ENCODE measurements at places on chromosomes 12 and 14. TPM values are rescaled to one million over a fixed set of nuclear protein-coding genes. Genes with fewer than 3 reads are reported as not detected.

The PTGER2 gene
- 10.3 TPM for total RNA-seq

- H3K27me3 ChIP-seq = no peaks in the 10 kb centered on the region
- peaks cover 32% of the 10 kb centered on the region for H3K4me1 ChIP-seq
- DNase-seq = no peak
- no peak overlapping the region for H3K4me3 ChIP-seq
- H3K27ac ChIP-seq = no peak overlapping the region
These were observed 113.1 kb upstream of the OVCH1 start for GRCh38 chr12:29610473-29611170.

The IL22 gene
- not detected for total RNA-seq

The FAM234B gene
- total RNA-seq = 11.0 TPM

- no peak overlapping the region for H3K27ac ChIP-seq
- no peaks in the 10 kb centered on the region for H3K27me3 ChIP-seq
- H3K4me1 ChIP-seq = no peaks in the 10 kb centered on the region
- DNase-seq = no peak
- no peak overlapping the region for H3K4me3 ChIP-seq
These were observed 34.9 kb downstream of the PDE3A start for GRCh38 chr12:20403230-20403629.

DNA sequence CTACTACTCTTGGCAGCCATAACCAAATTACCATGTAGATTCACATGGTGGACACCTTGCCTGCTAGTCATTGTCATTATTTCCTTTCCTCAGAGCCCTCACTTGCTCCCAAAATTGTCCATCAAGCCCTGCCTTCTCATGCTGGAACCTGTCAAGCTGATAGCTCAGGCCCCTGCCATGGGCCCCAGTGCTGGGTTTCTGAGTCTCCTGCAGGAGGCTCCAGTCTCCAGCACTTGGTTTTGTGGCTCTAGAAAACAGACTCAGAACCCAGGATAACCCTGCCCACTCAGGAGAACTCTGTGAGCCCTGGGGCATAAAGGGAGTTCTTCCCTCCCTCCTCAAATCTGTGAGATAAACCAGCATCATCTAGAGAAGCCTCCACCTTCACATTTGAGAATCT is 10.8 kb downstream of the KRT71 start:
- H3K4me3 ChIP-seq = no peak overlapping the region
- no peak for DNase-seq
- H3K4me1 ChIP-seq = peaks cover 55% of the 10 kb centered on the region

The POU6F1 gene
- 16.5 TPM for total RNA-seq

GRCh38 chr12:122669397-122670070 is 33.6 kb downstream of the HCAR2 start:
- no peaks in the 10 kb centered on the region for H3K36me3 ChIP-seq
- H3K4me3 ChIP-seq = no peak overlapping the region
- H3K4me1 ChIP-seq = no peaks in the 10 kb centered on the region
- no peaks in the 10 kb centered on the region for H3K27me3 ChIP-seq

DNA sequence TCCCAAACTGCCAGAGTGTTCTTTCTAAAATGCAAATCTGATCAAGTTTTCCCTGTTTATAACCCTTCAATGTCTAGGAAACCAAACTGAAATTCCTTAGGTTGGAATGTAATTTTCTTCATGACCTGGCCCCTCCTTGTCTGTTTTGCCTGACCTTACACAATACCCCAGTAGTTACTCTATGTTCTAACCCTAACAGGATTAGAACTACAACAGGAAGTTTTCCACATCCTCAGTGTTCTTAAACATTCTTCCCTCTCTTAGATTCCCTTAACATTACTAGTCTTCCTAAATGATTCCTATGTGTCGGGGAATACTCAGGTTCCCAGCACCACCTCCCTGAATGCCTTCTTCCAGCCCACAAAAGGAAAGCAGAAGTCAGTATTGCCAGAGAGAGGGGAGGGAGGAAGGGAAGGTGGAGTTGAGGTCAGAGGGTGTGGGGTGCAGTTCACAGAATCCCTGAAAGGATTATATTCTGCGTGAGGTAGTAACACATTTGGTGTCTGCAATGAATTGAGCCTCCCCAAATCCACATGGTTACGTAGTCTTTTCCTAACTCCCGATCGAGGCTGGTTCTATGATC is 72.6 kb downstream of the BBS10 start:
- H3K4me3 ChIP-seq = no peak overlapping the region
- DNase-seq = no peak
- H3K36me3 ChIP-seq = no peaks in the 10 kb centered on the region
- H3K27me3 ChIP-seq = no peaks in the 10 kb centered on the region
- no peak overlapping the region for H3K27ac ChIP-seq

DNA sequence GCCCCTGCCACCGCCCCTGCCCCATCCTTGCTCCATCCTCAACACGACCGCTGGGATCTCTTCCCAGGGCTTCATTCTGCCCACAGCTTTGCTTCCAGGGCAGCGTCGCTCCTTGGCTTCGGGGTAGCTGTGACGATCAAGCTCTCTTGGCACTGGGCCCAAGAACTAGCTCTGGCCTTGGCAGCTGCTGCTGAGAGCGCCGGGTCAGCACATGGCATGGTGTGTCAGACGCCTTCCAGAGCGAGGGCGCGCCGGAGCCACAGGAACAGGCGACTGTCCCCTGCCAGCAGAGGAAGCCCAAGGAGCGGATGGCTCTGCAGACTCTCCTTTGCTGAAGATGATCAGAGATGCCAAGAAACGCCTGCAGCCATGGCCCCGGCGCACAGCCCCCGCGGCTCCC is 15.9 kb downstream of the RAB35 start:
- H3K4me3 ChIP-seq = no peak overlapping the region
- peaks cover 35% of the 10 kb centered on the region for H3K4me1 ChIP-seq
- peak overlapping the region; percentile 45 for H3K27ac ChIP-seq
- H3K36me3 ChIP-seq = no peaks in the 10 kb centered on the region

DNA sequence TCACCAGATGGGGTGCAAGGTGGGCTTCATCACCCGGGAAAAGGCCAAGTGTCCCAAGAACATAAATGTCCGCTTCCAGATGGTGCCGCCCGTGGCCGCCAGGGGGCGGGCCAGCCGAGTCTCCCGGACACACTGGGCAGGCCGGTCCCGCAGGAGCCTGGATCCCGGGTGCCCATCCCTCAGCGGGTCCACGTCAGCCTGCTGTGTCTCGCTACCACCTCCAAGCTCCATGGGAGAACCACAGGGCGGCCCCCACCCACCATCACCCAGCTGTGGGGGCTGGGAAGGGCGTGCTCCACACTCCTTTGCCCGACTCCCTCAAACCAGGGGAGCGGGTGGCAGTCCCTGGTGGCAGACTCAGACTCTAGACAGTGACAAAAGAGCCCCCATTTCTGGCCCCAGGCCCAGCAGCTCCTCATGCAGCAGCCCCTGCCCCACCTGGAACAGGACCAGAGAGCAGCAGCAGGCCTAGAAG is 22.0 kb upstream of the NUDT14 start:
- H3K27ac ChIP-seq = no peak overlapping the region
- no peaks in the 10 kb centered on the region for H3K36me3 ChIP-seq
- H3K4me1 ChIP-seq = peaks cover 46% of the 10 kb centered on the region
- DNase-seq = no peak
- no peak overlapping the region for H3K4me3 ChIP-seq

DNA sequence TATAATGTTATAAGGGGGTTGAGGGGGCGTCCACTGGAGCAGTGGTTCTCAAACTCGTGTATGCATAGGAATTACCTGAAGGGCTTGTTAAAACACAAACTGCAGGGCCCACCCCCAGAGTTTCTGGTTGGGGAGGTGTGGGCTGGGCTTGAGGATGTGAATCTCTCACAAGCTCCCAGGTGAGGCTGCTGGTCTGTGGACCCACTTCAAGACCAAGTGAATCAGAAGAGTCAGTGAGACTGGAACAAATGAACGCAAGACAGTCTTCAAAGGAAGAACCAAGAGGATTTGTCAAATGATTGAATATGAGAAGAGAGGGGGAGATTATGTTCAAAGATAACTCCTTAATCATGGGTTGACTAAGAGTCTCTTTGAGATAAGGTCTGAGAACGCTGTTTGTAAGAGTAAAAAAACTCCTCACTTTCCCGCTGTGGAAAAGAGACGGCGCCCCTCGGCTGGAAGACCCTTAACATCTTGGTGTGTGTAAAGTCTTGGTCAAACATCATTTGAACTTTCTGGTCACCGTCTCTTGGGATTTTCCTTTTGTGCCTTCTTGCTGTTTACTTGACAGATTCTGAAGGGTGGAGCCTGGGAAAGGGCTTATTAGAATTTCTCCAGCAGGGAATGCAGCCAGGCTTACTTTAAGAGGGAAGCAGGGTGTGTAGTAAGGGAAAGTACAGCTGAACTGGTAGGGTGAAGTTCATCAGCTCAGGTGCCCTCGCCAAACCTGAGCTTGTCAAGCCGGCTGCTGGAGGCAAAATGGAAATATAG is 5.3 kb upstream of the FOXN3 start:
- H3K4me3 ChIP-seq = no peak overlapping the region
- H3K36me3 ChIP-seq = no peaks in the 10 kb centered on the region
- no peak for DNase-seq
- H3K4me1 ChIP-seq = peaks cover 28% of the 10 kb centered on the region
- H3K27me3 ChIP-seq = no peaks in the 10 kb centered on the region

DNA sequence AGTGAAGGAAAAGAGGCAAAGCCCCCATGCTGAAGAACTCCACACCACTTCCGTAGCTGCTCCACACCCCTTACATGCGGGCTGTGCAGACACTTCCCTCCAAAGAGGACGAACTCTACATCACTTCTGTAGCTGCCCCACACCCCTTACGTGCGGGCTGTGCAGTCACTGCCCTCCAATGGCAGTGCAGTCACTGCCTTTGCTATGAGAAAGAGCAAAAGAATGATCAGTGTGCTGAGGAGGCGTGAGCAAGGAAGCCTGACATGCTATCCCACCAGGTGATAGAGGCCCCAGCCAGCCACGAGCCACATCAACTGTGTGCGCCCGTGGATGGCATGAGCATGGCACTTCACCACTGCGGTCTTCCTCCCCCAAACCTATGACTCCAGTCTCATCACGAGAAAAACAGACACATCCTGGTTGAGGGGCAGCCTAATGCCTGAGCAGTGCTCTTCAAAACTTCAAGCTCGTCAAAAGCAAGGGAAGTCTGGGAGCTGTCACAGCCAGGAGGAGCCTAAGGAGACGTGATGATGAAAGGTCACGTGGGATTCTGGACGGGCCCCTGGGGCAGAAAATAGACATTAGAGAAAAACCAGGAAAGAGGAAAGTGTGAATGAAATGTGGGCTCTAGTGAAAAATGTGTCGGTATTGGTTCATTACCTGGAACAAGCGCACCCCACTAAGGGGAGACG is 60.8 kb upstream of the C14orf180 start:
- H3K36me3 ChIP-seq = no peaks in the 10 kb centered on the region
- DNase-seq = peak; percentile 88
- no peak overlapping the region for H3K27ac ChIP-seq
- no peaks in the 10 kb centered on the region for H3K27me3 ChIP-seq

DNA sequence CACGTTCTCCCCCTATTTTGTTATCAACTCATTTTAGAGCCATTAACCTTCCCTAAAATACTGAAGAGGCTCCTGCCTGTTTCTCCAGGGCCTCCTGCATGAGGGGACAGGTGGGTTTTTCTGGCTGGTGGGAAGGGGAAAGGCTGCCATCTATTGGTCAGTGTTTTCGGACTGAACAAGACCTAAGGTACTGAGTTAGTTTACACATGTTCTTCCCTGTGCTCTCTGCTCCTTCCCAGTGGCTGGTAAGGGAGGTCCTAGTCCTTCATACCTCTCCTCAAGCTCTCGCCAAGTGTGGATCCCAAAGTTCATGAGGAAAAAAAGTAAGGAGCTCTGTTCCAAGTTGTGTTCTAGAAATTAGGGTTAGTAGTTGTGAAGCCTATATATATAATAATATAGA is 357.5 kb downstream of the FSCB start:
- H3K27me3 ChIP-seq = no peaks in the 10 kb centered on the region
- no peak for DNase-seq
- no peaks in the 10 kb centered on the region for H3K4me1 ChIP-seq

- H3K36me3 ChIP-seq = no peaks in the 10 kb centered on the region
- peak within 1 kb of the TSS; percentile 99 for H3K27ac ChIP-seq
- H3K4me1 ChIP-seq = peaks cover 41% of the 10 kb centered on the region
These were observed at the start of gene YBX3 for GRCh38 chr12:10722905-10723746. YBX3 (minus strand) TSS chr12:10723323; CDS start chr12:10723111, 212 bp downstream.

The BIN2 gene
- 6.4 TPM for total RNA-seq

The ERBB3 gene
- total RNA-seq = 53.8 TPM

GRCh38 chr14:90383731-90384542 is 12.9 kb upstream of the CALM1 start:
- no peak for DNase-seq
- no peaks in the 10 kb centered on the region for H3K27me3 ChIP-seq
- H3K4me3 ChIP-seq = peak overlapping the region; percentile 67
- H3K27ac ChIP-seq = peak overlapping the region; percentile 99
- peaks cover 26% of the 10 kb centered on the region for H3K4me1 ChIP-seq

The KLRK1 gene
- 12.8 TPM for total RNA-seq

GRCh38 chr14:55684956-55685584 is 105.1 kb downstream of the KTN1 start:
- no peak overlapping the region for H3K4me3 ChIP-seq
- H3K36me3 ChIP-seq = peaks cover 32% of the 10 kb centered on the region
- H3K27ac ChIP-seq = no peak overlapping the region
- no peak for DNase-seq
- H3K27me3 ChIP-seq = no peaks in the 10 kb centered on the region
- H3K4me1 ChIP-seq = no peaks in the 10 kb centered on the region

GRCh38 chr14:98136012-98136789 is 1135.8 kb downstream of the BCL11B start:
- no peak for DNase-seq
- H3K27ac ChIP-seq = no peak overlapping the region
- no peaks in the 10 kb centered on the region for H3K4me1 ChIP-seq
- no peaks in the 10 kb centered on the region for H3K27me3 ChIP-seq
- no peaks in the 10 kb centered on the region for H3K36me3 ChIP-seq

DNA sequence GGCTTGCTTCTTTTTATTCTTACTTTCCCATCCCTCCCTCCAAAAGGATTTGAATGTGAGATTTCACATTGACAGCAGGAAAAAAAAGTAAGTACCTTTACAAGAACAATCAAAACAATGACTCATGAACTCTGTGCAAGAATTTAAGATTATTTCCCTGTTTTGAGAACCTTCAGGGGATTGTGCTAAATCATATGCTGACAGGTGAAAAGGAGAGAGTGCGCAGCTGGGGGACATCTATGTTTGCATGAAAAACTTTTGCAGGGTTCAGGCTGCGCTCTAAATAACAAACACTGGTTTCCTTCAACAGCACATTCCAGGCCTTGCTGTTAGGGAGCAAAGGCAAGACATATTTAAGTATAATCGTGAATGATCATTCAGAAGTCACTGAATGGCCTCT is 27.3 kb downstream of the RERG start:
- no peak overlapping the region for H3K27ac ChIP-seq
- H3K27me3 ChIP-seq = no peaks in the 10 kb centered on the region
- no peaks in the 10 kb centered on the region for H3K36me3 ChIP-seq
- DNase-seq = no peak
- peaks cover 52% of the 10 kb centered on the region for H3K4me1 ChIP-seq
- no peak overlapping the region for H3K4me3 ChIP-seq

GRCh38 chr14:32009976-32010581 is 67.0 kb upstream of the ARHGAP5 start:
- H3K4me1 ChIP-seq = no peaks in the 10 kb centered on the region
- no peaks in the 10 kb centered on the region for H3K36me3 ChIP-seq
- H3K4me3 ChIP-seq = no peak overlapping the region
- no peaks in the 10 kb centered on the region for H3K27me3 ChIP-seq
- no peak for DNase-seq

All from vagina (tissue), 2 donors.